ENCODE measurements at places on chromosomes 16 and 17.

GRCh38 chr16:70565053-70565452 lies 41.4 kb downstream of the SF3B3 start:
- DNase-seq = no peak

GRCh38 chr17:8072341-8072728 lies 15.2 kb downstream of the ALOX12B start:
- DNase-seq = no peak

DNA sequence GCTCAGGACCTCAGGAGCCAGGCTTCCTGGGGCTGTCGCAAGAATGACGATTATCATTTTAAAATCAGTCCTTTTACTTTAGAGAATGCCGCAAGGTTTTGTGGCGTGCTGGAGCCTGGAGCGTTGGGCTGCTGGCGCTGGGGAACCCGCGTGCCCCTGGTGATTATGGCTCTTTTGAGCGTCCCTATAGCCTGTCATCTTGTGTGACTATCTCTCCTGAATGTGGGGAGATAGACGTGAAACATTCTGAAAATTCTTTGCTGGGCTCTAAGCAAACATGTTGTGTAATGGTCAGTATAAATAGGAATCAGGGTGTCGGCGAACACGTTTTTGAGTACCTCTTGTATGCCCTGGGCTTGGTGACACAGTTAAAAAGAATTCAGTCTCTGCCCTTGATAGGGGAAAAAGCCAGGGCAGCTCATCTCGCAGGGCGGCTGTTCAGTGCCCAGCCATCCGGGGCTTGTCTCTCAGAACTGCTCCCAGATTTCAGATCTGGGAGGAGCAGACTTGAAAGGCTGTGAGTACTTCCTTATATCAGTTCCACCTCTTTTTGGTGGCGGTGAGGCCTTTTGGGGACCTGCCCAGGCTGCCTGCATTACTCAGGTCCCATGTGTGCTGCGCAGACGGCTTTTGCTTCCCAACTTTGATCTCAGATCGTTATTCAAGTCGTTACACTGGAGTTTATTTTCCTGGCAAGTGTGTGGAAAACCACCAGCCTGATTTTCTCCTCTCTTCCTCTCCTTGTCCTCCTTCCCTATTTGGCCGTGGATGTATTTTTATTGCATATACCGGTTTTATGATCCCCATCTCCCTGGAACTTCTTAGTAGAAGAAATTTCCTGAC lies 973 bp downstream of the SLC7A6 start:
- DNase-seq = peak; percentile 25

- DNase-seq = no peak
Observed at GRCh38 chr16:18018376-18018775, 318.2 kb downstream of the NPIPA8 start.

GRCh38 chr16:2512735-2513404 lies 882 bp upstream of the ATP6V0C start:
- no peak for DNase-seq

DNA sequence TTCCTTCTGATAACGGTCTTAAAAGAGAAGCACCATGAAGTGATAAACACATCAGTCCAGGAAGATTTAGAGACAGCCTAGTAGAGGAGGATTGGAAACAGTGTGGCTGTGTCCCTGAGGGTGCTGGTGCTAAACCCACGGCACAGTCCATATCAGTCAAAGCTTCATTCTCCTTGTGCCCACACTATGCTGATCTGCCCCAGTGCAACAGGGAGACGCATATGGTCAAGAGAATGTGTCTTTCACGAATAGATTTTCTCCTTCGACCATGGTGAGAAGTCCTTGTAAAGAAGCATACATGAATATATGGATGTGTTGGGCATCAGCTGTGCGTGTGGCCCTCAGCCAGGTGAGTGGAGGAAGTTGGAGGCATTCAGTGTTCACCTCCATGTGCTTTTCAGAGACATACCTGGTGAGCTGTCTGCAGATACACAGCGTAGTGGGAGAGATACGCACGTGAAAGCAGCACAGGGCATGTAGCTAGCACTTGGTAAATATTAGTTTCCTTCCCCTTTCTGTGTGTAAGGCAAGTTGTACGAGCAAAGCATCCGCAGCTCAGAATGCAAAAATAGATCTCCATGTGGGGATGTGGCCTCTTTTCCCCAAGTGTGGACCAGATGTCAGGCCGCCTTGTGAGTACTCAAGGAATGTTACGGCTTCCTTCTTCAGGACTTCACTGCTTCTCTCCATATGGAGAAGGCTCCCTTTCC lies 29.4 kb downstream of the HLF start:
- no peak for DNase-seq

DNA sequence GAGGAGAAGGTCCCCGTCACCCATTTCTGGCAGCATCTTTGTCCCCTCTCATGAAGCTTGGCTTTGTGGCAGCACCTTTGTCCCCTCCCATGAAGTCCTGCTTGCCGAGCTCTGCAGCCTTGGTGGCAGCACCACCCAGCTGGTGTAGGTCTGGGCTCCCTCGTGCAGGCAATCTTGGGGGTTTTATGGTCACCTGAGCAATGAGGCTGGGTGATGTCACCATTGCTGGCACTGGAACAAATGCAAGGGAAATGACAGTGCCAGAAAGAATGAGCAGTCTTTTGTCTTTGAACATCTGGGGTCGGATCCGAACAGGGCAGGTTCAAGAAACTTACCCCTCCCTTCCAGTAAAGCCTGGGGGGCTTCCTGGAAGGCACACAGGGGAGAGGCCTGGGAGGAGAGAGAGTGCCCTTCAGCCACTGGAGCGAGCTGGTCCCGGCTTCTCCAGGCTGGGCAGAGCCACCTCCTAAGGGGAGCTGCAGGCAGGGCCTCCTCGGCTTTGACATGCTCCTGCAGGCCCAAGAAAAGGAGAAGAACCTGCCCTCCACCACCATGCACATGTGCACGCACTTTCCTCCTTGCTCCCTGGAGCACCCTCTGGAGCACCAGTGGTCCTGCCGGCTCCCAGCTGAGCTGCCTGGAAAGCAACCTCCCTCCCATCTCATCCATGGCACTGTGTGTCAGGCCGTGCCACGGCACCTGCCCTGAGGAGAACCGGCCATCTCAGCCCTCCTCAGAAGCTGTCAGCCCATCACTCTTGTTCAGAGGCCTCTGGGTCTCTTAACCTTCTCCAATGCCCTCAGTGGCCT lies 16.0 kb downstream of the BTBD17 start:
- no peak for DNase-seq

DNA sequence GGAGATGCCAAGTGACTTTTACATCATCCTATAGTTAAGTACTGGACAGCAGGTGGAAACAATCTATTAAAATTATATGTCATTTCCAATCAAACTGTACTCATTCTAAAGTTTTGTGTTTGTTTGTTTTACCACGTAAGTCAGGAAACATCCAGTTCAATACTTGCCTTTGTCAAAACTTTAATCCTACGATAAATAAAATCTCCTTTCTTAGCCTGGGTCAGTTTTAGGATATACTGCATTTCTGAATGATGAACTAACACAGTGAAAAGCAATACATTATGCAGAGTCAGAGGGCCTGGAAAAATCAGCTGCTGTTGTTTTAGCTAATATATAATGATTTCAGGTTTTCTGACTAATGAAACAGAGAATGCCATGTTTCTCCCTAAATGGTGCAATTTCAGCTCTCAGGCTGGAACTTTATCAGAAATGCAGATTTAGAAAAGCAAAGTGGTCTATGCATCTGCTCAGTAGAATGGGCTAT lies 756.4 kb downstream of the CDH11 start:
- DNase-seq = no peak

Measured in hypothalamus (tissue), 51 donors.